ENCODE measurements at places on chromosomes 7 and 10.

- DNase-seq: no peak
Observed at GRCh38 chr10:71814922-71815411, 36.1 kb downstream of the PSAP start.

DNA sequence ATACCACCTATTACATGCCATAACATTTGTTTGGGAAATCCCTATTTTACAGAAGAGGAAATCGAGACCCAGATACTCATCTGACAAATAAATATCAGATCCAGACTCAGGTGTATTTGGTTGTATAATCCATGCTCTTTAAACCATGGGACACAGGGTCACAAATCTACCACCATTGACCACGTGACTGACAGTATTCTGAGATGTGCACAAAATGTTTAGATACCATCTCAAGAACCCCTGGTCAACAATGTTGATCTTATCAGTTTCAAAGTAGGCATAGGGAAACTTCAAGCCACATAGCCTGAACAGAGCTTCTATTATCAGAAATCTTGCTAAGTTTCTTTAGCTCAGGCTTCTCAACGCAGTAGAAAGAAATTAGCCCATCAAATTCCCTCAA, 93.6 kb downstream of the ICA1 start:
- no peak for DNase-seq

- no peak for DNase-seq
Observed at GRCh38 chr7:70410134-70410750, 721.7 kb upstream of the GALNT17 start.

DNA sequence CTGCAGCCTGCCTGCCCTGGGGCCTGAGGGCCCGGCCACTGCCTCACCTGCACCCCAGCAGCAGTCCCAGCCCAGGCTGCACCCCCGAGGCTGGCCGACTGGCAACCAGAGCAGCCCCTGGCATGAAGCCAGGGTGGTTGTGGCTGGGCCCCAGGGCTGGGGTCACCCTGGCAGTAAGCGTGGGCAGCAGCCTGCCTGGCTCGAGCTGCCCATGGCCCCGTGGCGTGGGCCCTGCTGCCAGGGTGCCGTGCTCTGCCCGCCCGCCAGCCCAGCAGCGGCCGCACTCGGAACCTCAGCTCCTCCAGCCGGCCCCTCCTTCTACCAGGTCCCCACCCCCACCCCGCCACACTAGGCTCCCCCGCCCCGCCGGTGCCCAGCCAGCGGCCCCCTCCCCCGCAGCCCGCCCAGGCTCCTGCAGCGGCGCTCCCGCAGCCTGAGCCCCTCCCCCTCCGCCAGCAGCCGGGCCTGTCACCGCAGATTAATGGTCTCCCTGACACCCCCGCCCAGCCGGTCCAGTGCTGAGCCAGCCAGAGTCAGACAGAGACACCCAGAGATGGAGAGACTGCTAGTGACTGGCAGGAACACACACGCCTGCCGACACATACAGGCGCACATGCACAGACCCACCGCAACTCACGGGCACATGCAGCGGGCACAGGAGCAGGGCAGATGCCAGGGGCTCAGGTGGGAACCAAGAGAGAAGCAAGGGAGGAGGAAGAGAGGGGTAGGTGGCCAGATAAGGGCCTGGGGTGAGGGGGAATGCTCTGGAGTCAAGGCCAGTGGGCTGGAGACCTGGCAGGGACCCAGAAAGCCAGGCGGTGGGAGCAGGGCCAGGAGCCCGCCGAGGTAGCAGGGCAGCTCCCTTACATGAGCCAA, 22.4 kb downstream of the KCNH2 start:
- DNase-seq: no peak

- no peak for DNase-seq
Observed at GRCh38 chr7:130380861-130381455, 664 bp downstream of the CPA1 start.

- no peak for DNase-seq
Observed at GRCh38 chr7:28003408-28003807, 177.2 kb downstream of the JAZF1 start.

- DNase-seq: no peak
Observed at GRCh38 chr10:4784667-4785333, 41.2 kb upstream of the AKR1E2 start.

DNA sequence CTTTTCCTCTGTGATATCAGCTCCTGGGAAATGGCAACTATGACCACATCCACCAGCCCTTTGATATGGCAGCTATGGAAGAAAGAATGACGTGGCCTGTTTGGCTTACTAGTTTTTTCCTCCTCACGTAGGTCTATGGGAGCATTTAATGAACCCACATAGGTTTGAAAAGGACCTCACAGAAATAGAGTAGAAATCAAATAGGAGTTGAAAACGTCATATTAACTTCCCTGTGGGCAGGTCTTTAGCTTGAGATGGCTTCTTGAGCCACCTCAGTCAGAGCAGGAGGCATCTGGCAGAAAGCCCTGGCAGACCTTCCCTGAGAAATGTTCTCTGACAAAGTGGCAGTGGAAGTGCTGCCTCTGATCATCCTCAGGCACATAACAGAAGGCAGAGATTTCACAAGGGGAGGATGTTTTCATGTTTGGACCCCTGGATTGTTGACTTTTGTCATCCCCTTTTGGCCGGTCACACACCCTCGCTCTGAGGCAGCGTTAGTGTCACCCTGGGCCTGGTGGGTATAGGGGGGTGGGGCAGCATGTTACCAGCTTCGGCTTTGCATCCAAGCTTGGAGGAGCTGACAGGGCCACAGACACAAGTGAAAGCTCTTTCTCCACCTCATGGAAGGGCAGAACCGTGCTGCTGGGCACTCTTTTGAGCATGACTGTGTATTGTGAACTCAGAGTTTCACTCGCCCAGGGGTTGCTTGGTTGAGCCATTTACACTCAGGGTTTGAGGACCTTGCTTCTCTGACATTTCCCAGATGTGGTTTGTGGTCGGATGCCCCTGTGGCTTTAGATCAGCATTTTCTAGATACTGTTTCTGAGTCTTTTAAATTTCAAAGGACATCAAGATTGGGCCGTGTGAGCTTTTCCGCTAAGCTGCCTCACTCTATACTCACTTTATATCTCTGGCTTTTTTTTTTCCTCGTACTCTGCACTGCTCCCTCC, 184.2 kb downstream of the STK31 start:
- DNase-seq: no peak

GRCh38 chr7:2523461-2523936, 3.9 kb downstream of the LFNG start:
- DNase-seq: no peak

GRCh38 chr10:74754381-74754821, 72.0 kb upstream of the KAT6B start:
- DNase-seq: no peak

DNA sequence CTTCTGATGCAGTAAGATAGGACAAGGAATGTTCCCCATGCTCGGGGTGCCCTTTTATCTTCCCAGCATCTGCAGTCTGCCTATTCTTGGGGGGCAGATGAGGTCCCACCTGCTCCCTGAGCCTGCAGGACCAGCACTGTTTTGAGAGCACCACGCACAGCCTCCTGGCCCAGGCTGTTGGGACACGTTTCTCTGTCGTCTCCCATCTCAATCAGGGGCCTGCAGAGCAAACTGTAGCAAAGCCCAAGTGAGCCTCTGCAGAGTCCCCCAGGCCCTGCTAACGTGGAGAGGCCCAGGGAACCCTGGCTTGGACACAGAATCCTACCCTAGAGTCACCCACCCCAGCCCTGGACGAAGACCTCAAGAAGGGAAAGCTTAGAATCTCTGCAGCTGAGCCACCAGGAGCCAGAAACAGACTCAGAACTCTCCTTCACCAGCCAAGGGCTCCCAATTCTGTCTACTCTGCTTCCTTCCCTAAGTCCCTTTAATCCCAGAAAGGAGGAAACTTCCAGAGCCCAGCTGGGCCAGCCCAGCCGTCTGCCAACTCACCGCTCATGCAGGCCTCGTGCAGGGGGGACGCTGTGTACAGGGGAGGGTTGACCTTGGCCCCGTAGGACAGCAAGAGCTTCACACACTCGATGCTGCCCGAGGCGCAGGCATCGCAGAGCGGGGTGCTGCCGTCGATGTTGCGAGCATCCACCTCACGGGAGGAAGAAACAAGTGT, 15.6 kb downstream of the ASB13 start:
- DNase-seq: no peak

DNA sequence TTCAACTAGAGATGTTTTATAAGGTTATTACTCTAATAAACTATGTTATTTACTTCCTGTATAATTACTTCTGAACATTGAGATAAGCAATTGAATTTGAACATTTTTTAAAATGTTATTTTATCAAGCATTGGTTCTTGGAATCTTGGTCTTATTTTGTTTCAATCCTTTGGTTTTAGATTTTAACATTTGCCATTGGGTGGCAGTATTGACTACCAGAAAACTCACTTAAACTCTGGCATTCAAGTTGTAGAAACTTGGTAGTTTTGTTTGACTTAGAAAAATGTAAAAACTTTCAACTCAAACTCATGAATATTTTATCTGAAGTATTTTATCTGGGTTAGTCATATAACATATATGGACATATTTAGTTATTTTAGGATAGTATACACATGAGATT, 48.1 kb downstream of the ATRNL1 start:
- DNase-seq: no peak

DNA sequence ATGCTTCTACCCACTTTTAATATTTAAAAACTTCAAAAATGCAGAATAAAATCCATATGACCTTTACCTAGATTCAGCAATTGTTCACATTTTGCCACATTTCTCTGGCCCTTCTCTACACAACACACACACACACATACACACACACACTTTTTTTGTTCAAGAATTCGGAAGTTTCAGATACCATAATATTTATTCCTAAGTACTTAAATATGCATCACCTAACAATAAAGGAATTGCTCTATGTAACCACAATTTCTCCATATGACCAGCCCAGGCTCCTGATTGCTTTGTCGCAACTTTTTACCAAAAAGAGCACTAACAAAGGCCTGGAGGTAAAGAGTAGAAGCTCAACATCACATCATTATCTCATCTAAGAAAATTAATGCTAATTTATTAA, 106.6 kb downstream of the FAS start:
- no peak for DNase-seq

DNA sequence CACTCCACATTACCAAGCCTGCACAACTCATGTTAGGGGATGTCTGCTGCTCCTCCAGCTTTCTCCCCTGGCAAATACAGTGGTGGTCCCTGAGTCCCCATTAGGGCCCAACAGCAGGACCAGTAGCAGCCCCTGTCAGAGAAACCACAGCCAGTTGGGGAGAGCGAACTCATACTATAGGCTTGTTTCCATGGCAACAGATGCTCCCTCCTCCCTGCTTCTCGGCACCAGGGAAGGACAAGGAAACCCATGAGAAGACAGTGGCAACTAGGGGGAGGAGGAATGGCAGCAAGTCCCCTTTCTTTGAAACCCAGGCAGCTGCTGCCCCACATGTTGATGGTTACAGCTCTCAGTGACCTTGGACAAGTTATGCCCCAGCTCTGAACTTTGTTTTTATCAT, 326.4 kb downstream of the KCNMA1 start:
- no peak for DNase-seq

DNA sequence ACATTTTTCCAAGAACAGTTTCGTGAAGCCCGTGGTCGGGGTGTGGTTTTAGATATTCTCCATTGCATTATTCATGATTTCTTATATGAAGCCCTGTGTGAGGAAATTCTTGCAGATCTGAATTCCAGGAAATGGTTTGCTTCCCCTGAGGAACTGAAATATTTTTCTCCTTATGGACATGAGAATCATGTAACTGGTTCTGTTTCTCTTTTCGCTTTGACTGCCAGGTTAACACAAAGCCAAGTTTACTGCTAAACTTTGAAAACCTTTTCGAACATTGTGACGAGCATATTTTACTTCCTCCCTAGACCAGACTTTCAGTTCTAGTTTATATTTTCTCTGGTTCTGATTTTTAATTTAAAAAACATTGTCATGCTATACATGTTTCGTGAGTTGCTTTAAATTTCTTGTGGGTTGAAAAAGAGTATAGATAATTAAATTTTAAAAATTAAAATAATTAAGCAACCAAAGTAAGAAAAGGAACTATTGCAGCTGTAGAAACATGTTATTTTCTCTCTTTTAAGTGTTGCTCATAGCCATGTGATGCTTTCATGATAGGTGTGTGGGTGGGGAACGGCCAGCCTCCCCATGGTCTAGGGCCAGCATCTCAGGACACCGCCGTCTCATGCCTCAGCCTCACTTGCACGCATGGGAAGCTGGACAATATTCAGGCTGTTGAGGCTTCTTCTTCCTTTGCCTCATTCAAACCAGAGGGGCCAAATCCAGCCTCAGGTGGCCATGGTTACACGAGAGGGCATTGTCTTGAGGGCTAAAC, 97.1 kb downstream of the CREB5 start:
- DNase-seq: no peak

Measured in effector memory CD4-positive, alpha-beta T cell (primary cell).